ENCODE measurements at places on chromosomes 3 and 15.

DNA sequence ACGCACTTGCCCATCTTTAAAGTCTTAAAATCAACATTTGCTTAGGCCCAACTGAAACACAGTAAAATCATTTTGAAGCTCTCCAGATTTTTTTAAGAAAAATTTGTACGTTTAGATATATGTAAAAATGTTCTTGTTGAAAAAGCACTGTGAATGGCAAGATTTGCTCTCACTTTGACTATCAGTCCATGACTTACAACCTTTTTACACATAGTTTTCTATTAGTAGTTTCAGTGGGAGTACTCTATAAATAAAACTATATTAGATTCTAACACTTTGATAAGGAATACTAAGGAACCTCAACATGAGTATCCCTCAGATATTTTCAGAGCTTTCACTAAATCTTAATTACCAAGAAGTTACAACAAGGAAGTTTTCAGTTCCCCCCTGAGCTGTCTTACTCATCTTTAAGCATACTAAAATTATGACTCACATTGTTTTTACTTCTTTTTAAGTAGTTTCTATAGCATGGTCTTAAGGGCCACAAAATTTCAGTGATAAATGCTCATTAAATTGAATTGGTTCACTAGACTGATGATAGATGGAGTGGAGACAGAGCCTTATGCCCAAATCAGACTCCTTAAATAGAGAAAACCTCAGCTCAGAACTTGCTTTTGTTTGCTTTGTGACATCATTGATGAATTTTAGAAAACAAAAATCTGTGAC is 31.6 kb upstream of the RAP2B start:
- no peak for DNase-seq

- DNase-seq = no peak
Observed at GRCh38 chr3:147373301-147373700, 33.0 kb downstream of the ZIC4 start.

GRCh38 chr3:33401781-33402180 is 38.4 kb downstream of the UBP1 start:
- DNase-seq = no peak

GRCh38 chr3:140627756-140628155 is 50.1 kb upstream of the TRIM42 start:
- DNase-seq = no peak

GRCh38 chr3:124701687-124702086 is 28.6 kb upstream of the UMPS start:
- DNase-seq = no peak

GRCh38 chr15:89139613-89140499 is 51.6 kb downstream of the ABHD2 start:
- no peak for DNase-seq

DNA sequence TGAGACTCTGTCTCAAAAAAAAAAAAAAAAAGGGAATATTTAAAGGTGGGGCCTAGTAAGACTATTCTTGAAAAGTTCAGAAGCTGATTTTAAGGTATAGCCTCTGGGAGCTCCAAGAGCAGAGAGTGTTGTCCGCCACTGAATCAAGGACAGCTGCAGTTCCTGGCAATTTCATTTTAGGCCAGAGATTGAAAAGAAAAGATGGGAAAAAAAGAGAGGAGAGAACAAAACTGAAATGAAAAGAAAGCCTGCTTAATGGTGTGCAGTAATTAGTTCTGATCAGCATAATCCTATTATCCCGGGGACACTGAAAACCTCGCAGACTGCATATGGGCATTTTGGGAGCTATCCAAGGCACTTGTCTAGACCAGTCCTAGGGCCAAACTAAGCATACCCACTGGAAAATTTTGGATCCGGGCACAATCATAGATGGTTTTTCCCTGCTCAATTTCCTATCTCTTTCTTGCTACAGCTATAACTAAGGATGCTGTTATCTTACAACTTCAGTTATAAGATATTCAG is 43.2 kb downstream of the EHHADH start:
- DNase-seq = no peak

- no peak for DNase-seq
Observed at GRCh38 chr15:91308199-91308598, 208.1 kb downstream of the SV2B start.

DNA sequence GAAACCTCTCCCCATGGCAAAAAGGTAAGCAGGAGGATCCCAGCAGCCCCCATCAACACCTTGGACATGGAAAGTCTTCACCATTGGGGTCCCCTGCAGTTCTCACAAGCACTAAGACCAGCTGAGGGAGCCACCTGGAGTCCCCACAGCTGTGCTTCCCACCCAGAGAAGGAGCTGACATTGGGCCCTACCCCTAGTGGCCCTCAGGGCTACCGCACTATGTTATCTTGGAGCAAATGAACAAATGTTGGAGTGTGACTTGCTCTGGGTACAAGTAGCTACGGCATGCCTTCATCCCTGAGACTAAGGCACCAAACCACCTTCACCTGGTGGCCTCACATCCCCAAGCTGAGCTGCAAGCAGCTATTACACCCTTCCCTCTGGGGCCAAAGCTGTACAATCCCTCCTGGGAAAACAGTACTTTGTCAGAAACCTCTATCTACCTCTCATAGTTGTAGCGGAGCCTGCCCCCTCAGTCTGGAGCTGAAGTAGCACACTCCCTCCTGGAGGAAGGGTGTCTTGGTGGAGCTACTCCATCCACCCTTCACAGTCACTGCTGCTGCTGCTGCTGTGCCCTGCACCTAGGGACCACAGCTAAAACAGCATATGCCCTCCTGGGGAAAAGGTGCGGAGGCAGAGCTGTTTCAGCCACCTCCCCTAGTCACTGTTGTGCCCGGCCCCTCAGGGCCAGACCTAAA is 42.7 kb downstream of the SERP1 start:
- DNase-seq = no peak

DNA sequence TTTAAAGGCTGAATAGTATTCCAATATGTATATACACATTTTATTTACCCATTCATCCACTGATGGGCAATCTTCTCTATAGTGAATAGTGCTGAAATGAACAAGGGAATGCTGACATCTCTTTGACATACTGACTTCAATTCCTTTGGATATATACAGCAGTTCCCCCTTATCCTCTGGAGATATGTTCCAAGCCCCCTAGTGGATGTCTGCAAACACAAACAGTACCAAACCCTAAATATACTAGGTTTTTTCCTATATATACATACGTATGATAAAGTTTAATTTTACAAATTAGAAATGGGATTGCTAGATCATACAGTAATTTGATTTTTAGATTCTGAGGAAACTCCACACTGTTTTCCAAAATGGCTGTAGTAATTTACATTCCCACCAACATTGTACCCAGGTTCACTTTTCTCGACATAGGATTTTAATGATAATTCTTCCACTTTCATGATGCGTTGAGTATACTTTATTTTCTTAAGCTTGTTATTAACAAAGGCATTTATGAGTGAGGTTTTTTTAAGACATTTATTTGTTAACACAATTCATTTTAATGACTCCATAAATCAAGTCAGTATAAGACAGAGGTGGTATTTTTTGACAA is 38.2 kb downstream of the VPS13C start:
- no peak for DNase-seq

- DNase-seq = no peak
Observed at GRCh38 chr3:94887065-94887464, 824.2 kb downstream of the NSUN3 start.

DNA sequence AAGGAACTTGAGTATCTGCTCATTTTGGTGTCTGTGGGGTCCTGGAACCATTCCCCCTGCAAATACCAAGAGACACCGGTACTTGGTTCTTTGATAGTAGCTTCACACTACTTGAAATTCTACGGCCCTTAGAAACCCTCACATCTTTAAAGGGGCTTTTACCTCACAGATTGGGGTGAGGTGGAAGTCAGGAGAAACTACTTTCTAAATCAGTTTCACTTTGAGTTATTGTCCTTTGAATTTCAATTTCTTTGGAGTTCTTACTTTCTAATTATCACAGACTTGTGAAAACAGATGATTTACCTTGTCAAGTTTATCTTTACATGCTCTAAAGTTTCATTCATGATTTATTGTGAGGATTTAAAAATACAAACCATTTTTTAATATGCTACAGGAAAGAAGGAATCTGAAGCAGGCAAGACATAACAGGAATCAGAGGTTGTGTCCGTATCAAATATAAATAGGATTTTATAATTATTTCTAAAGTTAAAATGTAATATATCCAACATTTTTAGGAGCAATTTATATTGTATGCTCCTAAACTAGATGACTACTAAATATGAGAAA is 98.9 kb downstream of the NEDD4 start:
- DNase-seq = no peak

DNA sequence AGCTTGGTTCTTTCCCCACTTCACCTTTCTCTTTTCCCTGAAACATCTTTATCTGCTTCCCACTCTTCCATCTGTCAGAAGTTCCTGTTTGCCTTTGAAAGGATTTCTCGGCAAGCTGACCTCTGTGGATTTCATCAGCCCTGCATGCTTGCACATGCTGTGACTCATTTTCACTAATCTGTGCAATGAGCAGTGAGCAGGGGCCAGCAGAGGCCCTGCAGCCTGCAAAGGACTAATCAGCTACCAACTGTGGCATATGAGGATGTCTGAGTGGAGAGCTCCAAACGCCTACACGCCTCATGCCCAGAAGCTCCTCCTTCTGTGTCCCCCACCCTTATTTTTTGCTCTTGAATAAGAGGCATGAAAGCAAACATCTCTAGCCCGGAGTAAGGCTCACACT is 333.0 kb upstream of the SEMA6D start:
- DNase-seq = no peak

DNA sequence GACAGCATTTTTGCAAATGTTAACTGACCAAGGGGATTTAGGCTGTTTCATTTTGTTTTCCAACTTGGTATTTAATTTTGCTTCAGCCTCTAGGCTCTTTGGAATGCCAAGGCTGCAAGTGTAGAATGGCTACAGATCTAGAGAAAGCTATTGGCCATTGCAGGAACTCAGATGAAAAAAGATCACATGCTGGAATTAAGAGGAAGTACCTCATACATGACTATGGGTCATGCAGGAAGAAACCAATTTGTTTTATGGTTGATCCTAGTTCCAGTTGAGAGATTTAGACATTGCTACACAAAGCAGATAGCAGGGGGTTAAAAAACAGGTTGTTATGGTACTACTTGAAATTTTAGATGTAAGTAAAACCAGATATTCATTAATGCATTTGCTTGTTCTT is 12.7 kb upstream of the CLDN16 start:
- DNase-seq = no peak

DNA sequence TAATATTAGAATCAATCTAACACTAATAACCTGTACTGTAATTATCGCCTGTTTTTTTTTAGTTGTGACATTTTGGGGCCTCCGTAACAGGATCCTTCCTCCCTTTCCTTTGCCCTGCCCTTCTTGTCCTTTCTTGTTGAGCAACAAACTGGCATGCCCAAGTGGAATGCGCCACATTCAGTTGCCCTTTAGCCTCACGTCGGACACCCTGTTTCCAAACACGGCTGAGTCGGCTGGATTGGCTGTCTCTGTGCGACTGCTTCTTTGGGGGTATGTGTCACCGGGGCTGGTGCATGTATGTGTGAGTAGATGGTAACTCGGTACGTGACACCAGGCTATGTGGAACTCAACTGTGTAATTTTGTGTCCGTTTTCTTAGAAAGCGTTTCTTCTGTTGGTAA is 24.1 kb downstream of the TRAK1 start:
- no peak for DNase-seq

- DNase-seq = no peak
Observed at GRCh38 chr15:79248183-79248582, 34.3 kb upstream of the ANKRD34C start.

- no peak for DNase-seq
Observed at GRCh38 chr3:71131375-71132314, 451.9 kb downstream of the FOXP1 start.

GRCh38 chr3:163601426-163601825 is 1476.9 kb downstream of the SI start:
- DNase-seq = no peak

DNA sequence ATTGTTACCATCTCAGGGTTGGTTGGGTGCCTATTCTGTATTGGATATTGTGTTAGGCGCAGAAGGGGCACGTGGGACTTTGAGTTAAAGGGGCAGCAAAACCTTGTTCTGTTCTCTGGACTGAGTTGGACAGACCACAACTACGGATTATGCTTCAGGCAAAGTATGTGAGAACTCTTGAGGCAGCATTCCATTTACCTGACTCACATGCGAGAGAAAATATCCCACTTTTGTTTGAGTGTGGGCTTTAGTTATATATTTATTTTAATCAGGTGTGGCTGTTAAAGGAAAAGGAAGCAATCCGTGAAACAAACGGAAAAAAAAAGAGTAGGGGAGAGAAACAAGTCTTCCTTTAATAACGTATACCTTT is 627 bp upstream of the PLS1 start:
- no peak for DNase-seq

GRCh38 chr15:73924171-73924921 is 1.9 kb upstream of the LOXL1 start:
- peak; percentile 31 for DNase-seq

DNA sequence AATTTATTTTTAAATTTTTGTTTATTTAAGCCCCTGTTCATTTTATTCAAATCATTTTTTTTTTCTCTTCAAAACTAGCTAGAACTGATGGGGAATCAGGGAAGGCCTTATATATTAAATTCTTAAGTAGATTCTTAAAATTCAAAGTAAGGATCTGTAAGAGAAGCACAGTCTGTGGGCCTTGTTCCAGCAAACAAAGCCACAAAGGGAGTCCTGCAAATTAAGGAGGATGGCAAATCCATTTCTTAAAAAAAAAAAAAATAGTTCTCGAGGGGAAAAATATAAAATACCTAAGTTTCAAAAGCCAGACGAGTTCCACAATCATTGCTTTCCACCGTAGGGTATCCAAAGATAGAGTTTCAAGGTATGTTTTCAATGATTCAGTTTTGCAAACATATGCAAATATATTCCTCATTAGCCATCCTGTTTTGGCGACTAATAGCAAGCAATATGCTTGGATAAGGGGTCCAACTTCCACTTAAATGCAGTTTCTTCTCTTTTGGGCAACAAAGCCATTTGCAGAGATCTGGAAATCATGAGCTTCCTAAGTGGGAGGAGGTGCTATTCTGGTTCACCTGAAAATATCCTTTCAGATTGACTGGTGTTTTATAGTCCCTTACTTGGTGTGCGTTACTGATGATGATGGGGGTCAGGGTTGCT is 46.8 kb downstream of the CDIN1 start:
- no peak for DNase-seq

DNA sequence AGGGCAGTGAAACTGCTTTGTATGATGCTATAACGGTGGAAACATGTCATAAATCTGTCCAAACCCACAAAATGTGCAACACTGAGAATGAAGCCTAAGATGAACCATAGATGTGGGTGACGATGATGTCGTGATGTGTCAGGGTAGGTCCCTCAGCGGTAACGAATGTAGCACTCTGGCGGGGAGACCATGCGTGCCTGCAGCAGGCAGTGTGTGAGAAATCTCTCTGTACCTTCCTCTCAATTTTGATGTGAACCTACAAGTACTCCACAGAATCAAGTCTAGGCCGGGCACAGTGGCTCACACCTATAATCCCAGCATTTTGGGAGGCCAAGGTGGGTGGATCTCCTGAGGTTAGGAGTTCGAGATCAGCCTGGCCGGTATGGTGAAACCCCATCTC is 268.2 kb upstream of the LYSMD4 start:
- peak; percentile 52 for DNase-seq
